HEK293T (cell line): ENCODE measurements at places on chromosomes 13 and 19.

DNA sequence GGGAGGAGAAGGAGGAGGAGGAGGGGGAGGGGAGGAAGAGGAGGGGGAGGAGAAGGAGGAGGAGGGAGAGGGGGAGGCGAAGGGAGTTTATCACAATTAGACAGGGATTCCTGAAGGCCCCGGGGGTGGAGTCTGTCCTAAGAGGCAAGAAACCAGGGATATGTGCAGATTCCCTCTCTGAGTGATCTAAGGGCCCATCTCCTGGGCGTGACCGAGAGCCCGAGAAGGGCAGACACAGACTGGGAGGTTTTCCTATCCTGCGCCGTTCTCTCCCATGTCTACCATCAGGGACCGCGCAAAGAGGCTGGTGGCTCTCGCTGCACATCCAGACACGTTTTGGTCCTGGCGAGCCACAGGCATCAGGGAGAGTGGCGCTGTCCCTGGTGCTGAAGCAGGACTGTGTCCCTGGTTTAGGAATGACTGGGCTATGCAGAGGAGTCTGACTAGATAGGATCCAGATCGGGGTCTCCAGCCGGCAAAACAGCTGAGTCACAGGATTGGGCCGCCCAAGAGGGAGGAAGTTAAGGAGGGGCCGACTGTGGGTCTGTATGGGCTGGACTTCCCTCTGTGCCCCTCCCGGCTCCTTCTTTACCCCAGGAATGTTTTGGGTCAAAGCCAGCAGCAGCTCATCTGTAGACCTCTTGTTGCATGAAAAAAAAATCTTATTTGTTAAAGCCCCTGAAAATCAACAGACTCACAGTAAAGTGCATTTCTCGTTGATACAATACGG is 17.9 kb upstream of the ZNF175 start:
- peak; percentile 67 for DNase-seq

DNA sequence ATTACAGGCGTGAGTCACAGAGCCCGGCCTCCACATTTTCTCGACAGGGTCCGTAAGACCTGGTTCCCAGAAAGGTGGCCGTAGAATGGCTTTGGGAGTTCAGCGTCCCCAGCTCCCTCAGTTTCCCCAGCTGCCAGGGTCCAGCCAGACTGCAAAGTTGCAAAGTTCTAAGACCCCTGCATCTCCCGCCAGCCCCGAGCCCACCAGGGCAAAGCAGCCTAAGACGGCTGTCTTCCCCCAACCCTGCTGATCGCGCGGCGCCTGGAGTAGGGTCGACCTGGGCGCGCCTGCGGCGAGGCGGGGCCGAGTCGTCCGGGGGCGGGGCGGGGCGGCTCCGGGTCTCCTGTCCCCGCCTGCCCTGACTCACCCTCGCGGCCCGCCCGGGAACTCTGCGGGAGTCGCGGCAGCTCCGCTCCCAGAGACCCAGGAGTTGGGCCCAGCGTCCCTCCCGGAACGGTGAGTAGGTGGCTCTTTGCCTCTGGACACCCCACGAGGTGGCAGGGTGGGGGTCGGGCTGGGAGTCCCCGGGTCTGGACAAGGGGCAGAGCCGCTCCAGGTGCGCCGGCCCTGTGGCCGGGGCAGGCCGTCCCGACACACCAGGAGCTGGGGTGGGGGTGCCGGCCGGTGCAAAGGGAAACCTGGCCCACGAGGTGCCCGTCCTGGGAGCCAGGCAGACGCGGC is at the start of gene LRRC8E:
TSS of gene LRRC8E (plus strand) at position 366 of the 681 bp plus-strand sequence. CDS start 7,094 bp downstream, outside the sequence.
- DNase-seq, result peak; percentile 80

- DNase-seq, result no peak
These were observed 59.9 kb downstream of the TBC1D4 start for GRCh38 chr13:75422028-75422427.

DNA sequence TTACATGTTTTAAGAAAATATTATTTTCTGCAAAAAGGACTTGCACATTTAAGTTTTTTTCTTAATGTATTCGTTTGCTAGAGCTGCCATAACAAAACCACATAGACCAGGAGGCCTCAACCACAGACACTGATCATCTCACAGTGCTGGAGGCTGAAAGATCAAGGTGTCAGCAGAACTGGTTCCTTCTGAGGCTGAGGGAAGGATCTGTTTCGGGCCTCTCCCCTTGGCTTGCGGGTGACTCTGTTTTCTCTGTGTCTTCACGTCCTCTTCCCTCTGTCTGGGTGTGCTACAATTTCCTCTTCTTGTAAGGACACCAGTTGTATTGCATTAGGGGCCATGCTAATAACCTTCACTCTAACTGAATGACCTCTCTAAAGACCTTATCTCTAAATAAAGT is 364.2 kb downstream of the IRS2 start:
- DNase-seq, result no peak

DNA sequence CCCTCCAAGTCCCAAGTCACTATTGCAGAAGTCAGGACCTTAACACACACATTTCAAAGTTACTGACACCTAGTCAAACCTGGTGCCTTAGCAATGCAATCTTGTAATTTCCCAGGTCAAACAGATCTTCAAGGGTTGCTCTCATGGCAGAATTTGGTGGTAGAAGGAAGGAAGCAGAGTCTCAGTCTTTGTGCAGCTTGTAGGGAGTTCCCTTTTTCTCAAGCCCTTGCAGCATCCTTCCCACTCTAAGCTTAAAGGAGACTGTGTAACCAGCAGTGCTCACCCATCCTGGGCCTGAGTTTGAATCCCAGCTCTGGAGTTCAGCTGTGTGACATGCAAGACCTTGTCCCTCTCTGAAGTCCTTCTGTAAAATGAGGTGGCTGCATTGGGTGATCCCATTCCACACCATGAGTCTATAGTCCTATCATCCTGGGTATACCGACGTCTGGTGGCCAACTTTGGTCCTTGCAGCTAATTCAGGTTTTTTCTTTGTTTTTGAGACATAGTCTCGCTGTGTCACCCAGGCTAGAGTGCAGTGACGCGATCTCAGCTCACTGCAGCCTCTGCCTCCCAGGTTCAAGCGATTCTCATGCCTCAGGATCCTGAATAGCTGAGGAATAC is 9.8 kb downstream of the SIGLEC10 start:
- peak; percentile 56 for DNase-seq

DNA sequence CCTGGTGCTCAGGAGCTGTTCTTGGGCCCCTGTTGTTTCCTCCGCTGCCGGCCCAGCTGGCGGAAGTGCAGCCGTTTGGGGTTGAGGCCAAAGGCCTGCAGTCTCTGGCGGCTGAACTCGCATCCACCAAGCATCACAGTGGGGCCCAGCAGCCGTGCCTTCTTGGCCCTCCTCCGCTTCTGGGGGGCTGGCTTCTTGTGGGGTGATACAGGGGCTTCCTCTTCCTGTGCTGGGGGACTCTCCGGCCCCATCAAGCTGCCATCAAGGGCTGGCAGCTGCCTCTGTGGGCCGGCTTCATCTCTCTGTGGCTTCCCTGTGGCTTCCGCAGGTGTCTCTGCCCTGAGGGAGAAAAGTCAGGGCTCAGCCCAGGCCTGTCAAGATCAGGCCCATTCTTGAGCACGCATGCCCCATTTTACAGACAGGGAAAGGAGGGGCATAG is 10.3 kb downstream of the ATG4D start:
- DNase-seq, result no peak

GRCh38 chr19:38298821-38299680 is 5.0 kb upstream of the C19orf33 start:
- no peak for DNase-seq

- peak; percentile 48 for DNase-seq
These were observed 11.6 kb upstream of the JUND start for GRCh38 chr19:18292810-18293641.

DNA sequence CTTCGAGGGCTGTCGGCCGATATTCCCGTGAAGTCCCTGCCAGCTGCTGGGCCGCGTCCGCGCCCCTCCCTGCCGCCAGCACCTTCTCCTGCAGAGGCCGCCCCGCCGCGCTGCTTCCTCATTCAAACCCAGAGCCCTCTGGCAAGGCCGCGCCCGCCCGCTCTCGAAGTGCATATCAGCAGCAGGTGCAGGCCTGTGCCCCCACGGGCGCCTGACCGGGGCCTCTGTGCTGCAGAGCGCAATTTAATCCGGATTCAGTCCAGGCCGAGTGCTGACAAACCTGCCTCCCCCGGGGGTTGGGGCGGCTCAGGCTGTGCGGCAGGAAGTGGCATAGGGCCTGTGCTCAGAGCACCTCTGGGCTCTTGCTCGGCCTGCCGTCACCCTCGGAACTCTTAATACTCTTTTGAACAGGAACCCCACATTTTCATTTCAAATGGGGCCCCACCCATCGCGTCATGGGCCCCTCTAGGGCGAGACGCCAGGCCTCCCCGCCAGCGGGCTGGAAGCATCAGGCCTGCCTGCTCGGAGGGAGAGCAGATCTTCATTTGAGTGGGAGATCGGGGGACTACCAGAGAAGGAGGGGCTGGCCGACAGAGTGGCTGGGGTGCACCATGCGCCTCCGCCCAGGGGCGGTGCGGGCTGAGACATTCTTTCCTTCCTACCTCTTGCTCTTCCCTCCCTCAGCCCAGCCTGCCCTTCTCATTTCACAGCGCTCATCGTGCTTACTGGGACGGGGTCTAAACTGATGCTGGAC is 125.7 kb downstream of the TNFRSF19 start:
- DNase-seq, result no peak
